Aorta (tissue), 5 donors: ENCODE measurements at places on chromosomes 16 and 17. TPM values are rescaled to one million over a fixed set of nuclear protein-coding genes. Genes with fewer than 3 reads are reported as not detected.

- no peak for DNase-seq
Observed at GRCh38 chr16:82203198-82203597, 33.2 kb upstream of the MPHOSPH6 start.

DNA sequence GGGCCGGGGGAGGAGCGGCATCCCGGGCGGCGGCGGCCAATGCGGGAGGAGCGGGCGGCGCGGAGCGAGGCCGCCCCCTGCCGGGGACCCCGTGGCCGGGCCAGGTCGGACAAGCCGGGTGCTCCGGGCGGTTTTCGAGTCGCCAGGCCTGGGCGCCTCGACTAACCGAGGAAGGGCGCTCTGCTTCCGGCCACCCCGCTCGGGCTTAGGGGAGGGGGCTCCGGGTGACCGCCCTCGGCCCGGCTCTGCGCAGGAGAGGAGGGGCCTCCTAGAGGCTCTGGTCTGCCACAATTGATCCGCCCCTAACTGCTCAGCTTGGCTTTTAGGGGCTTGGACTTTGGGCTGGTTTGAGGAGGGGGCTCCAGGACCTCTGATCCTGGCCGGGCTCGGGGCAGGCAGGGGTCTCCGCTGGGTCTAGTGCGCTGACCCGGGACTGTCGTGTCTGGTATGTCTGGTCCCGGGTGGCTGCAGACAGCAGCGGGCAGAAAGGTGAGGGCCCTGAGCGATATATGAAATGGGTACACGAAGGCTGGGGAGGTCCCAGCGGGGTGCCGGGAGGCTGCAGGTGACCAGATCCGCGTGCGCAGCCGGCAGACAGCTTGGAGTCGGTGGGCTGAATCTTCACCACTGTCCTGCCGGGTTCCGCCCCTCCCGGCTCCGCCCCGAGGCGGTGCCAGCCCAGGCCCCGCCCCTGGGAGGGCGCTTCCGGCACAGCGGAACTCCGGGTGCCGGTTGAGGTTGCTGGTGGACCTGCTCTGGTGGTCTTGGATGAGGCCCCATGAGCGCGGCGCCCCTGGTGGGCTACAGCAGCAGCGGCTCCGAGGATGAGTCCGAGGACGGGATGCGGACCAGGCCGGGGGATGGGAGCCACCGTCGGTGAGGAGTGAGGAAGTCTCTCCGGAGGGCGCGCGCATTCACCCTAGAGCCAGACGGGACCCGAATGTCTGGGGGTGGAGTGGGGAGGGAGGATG is at the start of gene USB1:
Gene USB1, plus strand, starts transcription at position 702 of the 971 bp plus-strand sequence. Its CDS starts 77 bp downstream, at position 779.
- peak; percentile 90 for DNase-seq

DNA sequence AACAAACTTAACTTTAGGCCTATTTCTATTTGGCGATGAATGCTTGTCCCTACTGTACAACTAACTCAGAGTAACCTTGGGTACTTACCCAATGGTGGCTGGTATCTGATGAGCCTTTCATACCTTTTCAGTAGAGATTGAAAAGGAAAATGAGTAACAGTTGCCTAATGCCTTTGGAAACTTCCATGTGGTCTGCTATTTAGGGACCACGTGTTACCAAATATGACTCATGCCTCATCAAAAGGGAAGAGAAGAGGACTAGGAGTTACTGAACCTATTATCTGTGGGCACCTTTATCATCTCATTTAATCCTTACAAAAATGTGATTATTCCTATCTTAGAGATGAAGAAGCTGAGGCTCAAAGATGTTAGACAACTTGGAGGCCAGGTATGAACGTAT is 8.1 kb downstream of the MYOCD start:
- DNase-seq, result no peak

DNA sequence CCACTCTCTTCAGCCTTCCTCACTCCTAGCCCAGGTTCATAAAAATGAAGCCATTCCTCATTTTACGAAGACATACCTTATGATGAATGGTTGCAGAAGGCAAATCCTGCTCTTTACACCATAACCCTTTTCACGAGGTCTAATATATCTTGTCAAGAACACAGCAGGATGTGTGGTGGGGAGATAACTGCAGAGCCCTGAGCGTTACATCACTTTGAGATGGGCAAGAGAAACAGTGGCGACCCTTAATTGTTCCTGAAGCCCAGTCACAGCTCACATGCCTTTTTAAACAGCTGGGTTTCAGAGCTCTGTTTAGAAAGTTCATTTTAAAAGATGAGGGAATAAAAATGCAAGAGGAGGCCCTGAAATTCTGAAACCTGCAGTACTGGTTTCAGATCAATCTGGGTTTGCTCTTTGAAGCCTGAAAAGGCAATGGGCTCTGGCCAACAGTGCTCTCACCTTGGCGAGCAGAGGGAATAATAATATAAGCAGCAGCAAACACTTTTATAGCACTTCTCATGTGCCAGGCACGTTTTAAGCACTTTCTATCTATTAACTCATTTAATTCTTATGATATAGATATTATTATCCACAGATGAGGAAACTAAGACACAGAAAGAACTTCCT is 2.9 kb downstream of the FAM117A start:
- no peak for DNase-seq

DNA sequence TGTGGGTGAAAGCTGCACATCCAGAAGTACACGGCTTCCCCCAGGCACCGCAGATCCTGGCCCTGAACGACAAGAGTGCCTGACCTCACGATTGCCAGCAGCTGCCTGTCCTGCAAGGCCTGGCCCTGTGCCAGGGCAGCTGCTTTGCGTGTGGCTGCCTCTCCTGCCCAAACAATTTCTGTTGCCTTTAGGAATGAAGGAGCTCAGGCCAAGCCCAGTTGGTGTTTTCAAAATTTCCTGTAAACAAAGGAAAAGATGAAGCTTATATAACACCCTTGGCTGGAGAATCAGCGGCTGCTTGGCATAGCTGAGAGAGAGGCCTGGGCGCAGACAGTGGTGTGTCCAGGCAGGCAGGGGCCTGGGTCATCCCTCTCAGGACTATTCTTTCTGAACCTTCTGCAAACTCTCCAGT is 11.7 kb upstream of the SLC47A2 start:
- DNase-seq, result peak; percentile 87

GRCh38 chr16:87542531-87543102 is 49.8 kb upstream of the ZCCHC14 start:
- DNase-seq, result peak; percentile 34

The DOC2A gene
- 1.8 TPM for total RNA-seq

The IL21R gene
- 3.8 TPM for total RNA-seq
